Right lobe of liver (tissue), 6 donors: ENCODE measurements at places on chromosomes 13 and 19. TPM values are rescaled to one million over a fixed set of nuclear protein-coding genes. Genes with fewer than 3 reads are reported as not detected.

GRCh38 chr13:63954683-63955082 lies 2539.0 kb upstream of the PCDH20 start:
- no peaks in the 10 kb centered on the region for H3K4me1 ChIP-seq
- H3K27ac ChIP-seq, result no peak overlapping the region
- H3K36me3 ChIP-seq, result no peaks in the 10 kb centered on the region

DNA sequence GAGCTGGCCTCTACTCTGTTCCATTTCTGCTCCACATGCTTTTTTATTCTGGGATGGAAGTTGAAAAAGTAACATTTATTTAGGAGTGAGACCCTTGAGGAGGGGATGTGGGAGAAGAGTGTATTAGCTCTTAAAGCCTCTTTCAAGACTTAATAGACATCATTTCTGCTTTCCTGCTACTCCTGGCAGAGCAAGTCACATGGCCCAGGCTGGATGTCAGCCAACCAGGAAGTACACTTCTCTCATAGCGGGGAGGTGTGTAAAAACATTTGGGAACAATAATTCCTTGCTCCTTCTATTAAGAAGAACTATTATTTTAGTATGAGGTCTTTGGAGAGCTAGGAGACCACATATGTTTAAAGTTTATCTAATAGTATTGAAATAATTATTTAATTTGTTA lies 40.6 kb upstream of the FAM216B start:
- no peak overlapping the region for H3K4me3 ChIP-seq
- no peak overlapping the region for H3K27ac ChIP-seq
- H3K4me1 ChIP-seq, result no peaks in the 10 kb centered on the region

DNA sequence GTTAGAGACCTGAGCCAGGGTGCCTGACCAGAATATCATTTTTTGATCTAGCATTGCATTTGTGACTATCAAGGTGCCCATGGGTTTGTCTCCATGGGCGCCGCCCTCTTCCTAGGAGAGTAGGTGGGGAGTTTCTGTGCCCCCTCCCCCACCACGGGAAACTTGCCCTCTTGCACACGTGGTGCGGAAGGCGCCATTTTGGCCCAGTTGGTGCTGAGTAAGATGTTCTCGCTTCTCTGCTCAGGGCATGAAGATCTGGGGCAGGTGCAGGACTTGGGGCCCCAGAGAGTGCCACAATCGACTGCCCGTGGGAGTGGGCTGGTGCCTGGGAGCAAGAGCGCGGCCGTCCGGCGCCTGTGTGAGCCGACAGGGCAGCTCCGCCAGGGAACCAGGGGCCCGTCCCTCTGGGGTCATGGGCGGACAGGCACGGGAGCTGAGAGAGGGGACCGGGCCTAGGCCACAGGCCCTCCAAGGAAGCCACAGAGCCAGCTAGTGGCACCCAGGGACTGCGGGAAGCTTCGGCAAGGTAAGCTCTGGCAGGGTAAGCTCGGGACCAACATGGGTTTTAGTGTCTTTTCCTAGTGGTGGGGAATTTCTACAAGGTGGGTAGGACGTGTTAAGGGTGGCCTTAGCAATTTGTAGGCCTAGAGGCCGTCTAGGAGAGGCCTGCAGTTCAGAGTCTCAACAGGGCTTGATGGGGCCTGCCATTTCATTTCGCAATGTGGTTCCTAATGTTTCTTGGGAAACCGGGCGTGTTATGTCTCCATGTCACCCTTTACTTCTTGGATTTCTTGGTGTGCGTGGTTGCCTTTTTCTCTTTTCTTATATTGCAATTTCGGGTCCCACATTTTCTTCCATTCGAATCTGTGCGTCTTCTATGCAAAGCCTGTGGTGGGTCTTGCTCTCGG lies 14.5 kb downstream of the SACS start:
- H3K4me3 ChIP-seq, result no peak overlapping the region
- DNase-seq, result no peak
- no peaks in the 10 kb centered on the region for H3K27me3 ChIP-seq
- no peaks in the 10 kb centered on the region for H3K4me1 ChIP-seq

The SIGLEC5 gene
- total RNA-seq, result 1.1 TPM

The ANGPTL8 gene
- 102 TPM for total RNA-seq

The NLRP7 gene
- total RNA-seq, result not detected

The LIM2 gene
- not detected for total RNA-seq
